ENCODE measurements at places on chromosomes 13 and 19. TPM values are rescaled to one million over a fixed set of nuclear protein-coding genes. Genes with fewer than 3 reads are reported as not detected.

DNA sequence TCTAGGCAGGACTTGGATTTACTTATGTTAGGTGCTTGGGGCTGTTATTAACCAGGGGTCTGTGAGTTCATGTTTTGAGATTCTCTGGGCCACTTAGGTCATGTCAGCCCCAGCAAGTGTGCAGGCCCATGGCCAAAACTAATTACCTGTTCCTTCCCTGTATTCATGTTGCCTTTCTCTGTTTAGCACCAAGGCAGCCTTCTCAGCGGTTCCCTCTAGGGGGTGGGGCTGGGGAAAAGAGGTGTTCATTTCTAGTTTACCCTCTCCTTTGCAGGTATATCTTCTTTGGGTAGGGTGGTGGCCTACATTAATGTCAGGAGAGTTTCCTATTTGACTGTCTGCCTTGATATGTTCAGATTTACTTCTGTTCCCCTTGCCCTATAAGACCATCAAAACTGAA, 61.7 kb downstream of the PDS5B start:
- no peak for DNase-seq

The ICAM1 gene
- polyA plus RNA-seq: 6.3 TPM

The PROZ gene
- polyA plus RNA-seq: not detected

DNA sequence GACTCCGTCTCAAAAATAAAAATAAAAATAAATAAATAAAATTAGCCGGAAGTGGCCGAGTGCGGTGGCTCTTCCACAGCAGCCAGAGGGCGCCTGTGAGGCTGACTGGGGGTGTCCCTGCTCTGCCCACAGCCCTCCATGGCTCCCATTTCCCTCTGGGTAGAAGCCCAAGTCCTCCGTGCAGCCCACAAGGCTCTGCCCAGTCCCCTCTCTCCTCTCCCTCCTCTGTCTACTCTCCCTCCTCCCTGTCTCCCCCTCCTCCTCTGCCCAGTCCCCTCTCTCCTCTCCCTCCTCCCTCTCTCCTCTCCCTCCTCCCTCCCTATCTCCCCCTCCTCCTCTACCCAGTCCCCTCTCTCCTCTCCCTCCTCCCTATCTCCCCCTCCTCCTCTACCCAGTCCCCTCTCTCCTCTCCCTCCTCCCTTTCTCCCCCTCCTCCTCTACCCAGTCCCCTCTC, 20.4 kb downstream of the MISP start:
- DNase-seq: no peak

DNA sequence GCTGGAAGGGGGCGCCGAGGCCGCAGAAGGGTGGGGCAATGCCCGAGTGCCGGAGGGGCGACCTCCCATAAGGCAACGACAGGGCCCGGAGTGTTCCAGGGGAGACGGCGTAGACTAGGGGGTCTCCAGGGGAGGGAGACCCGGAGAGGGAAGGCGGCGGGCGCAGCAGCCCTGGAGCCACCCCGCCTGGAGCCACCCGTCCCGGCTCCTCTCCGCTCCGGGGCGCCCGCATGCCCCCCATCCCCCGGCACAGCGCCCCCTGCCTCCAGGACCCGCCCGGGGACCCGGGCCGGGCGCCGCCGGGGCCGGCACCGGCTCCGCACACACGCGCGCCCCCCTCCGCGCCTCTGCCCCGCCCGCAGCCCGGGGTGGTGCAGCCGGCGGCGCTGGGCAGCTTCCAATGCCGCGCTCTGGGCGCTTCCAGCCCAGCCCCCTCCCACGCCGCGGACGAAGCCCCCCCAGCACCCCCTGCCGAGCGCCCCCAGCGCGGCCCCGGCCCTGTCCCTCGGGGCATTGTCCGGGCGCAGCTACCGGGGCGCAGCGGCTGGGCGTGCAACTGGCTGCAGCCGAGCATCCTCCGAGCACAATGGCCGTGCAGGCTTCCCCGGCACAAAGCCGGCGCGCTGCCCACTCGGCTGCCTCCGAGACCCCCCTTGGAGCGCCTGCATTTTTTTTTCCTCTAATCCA, 519 bp downstream of the PTPRS start:
- no peak for DNase-seq

- DNase-seq: no peak
These were observed 89.5 kb downstream of the SPRY2 start for GRCh38 chr13:80251403-80251802.

- no peak for DNase-seq
These were observed 146.7 kb downstream of the SOX1 start for GRCh38 chr13:112213467-112214255.

GRCh38 chr19:29529646-29530539, 4.1 kb downstream of the VSTM2B start:
- DNase-seq: no peak

DNA sequence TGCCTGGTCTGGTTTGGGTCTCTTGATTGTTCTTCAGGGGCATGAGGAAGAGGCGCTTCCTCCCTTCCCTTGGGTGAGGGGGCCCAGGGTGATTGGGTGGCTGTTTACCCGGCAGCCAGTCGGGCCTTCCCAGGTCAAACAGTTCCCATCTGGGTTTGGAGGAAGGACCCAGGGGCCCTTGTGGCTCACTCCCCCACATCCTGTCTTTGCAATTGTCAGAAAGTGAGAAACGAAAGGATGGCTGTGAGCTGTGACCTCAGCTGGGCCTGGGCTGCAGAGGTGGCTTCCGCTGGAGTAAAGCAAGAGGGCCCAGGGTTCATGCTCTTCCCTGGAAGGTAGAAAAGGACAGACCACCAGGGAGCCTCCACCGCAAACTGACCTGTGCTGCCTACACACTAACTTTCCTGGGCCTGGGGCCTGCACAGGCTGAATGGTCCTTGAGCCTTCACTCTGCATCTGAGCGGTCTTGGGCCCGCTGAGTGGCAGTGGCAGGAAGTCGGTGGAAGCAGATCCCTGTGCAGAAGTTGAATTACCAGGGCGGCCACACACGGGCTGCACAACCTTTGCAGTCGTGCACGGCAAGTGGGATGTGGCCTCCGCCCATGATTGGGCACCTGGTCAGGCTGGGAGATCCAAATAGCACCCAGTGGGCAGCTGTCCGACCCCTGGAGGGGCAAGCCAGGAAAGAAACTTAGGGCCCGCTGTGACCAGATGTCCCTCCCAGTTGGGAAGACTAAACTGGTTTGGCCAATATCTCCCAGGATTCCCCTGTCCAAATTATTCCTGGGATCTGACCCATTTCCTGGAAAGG, 5.3 kb upstream of the CD79A start:
- DNase-seq: no peak

GRCh38 chr13:79226938-79227337, 179.1 kb downstream of the RBM26 start:
- no peak for DNase-seq

DNA sequence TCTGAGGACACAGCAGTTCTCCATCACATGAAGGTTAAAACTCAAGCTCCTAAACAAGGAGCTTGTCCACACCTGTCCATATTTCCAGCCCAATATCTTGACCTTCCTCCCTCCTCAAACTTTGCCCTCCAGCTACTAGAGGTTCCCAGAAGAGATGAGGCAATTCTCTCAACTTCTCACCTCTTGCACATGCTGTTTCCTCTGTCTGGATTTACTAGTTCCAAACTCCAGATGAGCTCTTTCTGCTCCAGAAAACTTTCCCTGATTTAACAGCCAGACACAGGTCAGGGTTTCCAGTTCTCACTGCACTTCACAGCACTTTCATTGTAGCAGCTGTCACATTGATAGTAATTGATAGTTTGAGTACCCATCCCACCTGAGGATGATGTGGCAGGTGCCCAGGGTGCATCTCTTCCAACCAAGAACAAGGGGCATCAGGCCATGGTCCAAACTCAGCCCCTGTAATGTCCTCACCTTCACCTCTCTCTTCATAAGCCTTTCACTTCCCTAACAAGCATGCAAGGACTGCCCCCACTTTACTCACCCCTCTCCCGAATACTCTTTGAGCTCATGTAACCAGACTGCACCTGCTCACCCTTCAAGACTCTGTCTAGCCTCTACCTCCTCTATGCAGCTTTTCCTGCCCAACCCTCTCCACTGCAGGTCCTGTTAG, 3.0 kb upstream of the WDFY2 start:
- DNase-seq: no peak
